Glomerular endothelial cell (primary cell): ENCODE measurements at places on chromosomes 1 and 21. TPM values are rescaled to one million over a fixed set of nuclear protein-coding genes. Genes with fewer than 3 reads are reported as not detected.

DNA sequence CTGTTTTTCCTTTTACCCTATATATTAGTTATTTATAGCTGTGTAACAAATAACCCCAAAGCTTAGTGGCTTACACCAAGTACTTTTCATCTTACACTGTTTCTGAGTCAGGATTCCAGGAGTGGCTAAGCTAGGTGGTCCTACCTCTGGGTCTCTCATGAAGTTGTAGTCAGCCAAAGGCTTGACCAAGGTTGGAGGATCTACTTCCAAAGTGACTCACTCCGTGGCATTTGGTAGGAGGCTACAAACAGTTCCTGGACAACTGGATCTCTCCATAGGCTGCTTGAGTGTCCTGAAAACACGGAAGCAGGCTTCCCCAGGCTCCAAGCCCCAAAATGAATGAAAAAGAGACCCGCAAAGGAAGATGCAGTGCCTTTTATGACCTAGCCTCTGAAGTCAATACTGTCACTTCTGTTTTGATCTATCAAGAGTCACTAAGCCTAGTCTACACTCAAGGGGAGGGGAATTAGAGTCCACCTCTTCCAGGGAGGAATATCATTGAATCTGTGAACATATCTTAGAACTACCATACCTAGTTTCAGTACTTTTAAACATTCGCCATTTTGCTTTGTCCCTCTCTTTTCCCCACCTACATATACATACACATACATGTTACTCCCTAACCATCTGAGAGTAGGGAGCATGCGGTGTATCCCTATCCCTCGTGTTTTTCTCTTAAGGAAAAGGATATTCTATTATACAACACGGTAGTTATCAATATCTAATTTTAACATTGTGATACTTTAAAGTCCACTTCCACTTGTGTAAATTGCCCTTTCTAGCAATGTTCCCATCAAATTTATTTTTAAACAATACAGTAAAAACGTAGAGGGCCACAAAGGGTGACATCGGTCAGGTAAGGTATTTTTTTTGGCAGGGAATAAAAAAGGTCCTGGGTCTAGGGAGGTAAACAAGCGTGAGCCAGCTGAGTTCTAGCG is 67.2 kb downstream of the SLC35A3 start:
- DNase-seq, result no peak

GRCh38 chr1:228064741-228065542 is 17.6 kb upstream of the ARF1 start:
- no peak for DNase-seq

DNA sequence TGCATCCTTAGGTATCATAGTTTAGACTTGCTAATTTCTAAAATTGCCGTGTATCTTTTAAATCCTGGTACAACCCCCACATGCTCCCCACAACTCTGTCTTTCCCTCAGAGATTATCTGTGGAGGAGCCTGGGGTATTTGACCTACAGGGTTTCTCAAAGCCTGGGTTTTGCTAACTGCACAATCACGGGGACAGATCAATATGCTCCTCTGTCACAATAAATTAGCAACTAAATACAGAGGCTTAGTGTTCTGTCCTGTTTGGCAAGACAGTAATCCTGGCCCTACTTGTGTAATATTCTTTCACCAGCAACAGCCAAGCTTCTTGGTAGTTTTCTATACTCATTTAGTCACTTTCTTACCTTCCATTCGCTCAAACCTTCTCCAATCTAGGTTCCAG is 8.5 kb downstream of the ECHDC2 start:
- no peak for DNase-seq

DNA sequence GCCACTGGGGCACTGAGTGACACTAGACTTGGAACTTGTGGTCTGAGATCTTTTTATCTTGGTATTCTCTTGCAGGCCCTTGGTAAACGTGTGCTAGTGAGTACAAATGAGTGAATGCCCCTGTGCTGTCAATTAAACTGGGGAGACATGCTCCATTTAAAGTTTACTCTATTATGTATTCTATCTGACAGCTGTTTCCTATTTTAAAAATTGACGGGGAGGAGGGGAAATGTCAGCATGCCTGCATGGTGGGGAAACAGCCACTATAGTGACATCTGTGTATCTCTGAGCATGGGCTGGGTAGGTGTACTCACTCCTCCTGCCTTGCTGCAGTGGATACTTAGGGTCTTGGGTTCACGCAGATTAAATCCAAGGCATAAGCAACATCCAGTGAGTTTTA is 59.0 kb upstream of the IKBKE start:
- DNase-seq, result no peak

- no peak for DNase-seq
Measured at GRCh38 chr1:35112668-35113067, 33.5 kb downstream of the ZMYM1 start.

DNA sequence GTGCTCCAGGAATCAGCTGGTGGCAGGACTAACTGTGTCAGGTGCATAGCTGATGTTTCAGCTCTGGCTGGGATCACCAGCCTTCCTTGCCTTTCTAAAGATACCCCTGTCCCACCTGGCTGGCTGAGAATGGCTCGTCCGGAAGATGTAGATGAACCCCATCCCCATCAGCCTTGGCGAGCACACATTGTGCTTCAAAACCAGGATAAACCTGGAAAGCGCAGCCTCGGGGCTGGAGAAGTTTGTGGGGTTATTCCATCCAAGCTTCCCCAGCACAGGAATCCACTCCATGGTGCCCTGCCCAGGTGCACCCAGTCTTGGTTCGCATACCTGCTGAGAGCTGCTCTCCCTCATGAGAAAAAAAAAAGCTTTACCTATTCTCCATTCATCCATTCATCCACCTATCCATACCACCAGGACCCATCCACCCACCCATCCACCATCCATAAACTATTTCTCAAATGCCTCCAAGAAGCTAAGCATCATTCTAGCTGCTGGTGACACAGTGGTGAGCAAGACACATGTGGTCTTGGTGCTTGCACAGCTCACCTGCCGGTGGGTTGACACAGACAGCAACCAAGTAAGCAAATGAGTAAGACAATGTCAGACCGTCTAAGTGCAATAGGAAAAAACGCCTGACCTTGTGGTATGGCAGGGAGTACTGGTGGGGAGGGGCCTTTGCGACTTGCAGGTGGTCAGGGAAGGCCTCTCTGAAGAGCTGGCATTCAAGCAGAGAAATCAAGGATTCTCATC is 94.0 kb downstream of the DMRTB1 start:
- DNase-seq, result no peak

- no peak for DNase-seq
Measured at GRCh38 chr1:59154401-59154800, 142.5 kb upstream of the FGGY start.

DNA sequence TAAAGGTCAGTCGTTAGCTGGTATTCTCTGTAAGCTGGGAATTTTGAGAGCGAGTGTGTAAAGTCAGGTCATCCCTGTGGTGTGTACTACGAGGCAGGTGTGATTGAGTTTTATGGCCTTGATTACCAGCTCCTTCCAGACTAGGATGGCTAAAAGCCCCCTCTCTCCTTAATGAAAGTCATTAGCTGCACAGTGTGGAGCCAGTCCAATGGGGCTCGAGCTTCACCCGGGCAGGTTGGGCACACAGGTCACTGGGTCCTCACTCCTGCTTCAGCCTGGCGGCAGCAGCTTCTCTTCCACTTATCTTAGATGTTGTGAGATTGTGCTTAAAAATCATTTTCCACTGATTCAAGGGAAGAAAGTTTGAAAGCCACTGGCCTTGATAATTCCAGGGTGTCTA is 3.0 kb downstream of the DMRTB1 start:
- no peak for DNase-seq

- DNase-seq, result no peak
Measured at GRCh38 chr21:25342816-25343215, 264.5 kb downstream of the MRPL39 start.

GRCh38 chr21:38858026-38858811 is 52.5 kb downstream of the ETS2 start:
- DNase-seq, result no peak

DNA sequence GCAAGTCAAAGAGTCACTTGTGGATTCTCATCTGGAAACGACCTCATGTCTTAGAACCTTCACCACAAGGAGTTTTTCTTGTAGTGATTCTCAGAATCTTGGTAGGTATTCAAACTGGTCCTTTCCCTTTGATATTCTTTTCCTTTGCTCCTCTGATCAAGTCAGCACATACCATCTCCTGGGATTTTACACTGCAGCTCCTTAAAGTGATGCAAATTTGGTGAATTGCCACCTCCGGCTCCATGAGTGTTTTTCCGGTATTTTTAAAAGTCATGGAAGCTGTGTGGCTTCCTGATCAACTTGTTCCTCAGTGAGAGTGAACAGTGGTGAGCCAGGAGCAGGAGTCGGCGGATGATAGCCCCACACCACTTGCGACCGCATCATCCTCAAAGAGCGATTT is 182.1 kb upstream of the DAB1 start:
- no peak for DNase-seq

GRCh38 chr1:160748878-160749269 is 9.8 kb downstream of the SLAMF7 start:
- no peak for DNase-seq

- peak; percentile 27 for DNase-seq
Measured at GRCh38 chr1:183318433-183318832, 99.7 kb downstream of the NMNAT2 start.

- no peak for DNase-seq
Measured at GRCh38 chr21:35479065-35479448, 430.0 kb upstream of the RUNX1 start.

- no peak for DNase-seq
Measured at GRCh38 chr1:104315823-104316222, 566.1 kb downstream of the AMY1C start.

GRCh38 chr1:175597969-175598765 is 145.2 kb downstream of the TNR start:
- DNase-seq, result peak; percentile 66

GRCh38 chr21:40833184-40833583 is 13.8 kb downstream of the DSCAM start:
- DNase-seq, result no peak

GRCh38 chr21:41227357-41228005 is 59.5 kb downstream of the BACE2 start:
- DNase-seq, result no peak

DNA sequence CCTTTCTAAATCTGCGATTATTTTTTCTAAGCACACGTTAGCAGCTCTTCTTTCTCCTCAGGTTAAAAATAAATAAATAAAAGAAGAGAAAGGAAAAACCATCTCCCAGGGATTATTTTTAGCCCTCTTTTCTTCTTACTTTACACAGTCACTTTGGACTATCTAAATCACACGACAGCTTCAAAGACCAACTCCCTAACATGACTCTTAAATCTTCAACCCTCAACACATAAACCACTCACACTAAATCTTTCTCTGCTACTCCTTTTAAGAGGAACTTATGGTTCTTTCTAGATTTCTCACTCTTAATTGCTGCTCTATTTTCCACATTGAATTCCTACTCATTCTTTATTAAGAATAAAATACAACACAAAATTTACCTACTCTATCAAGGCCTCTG is 1095.0 kb upstream of the B3GALT2 start:
- no peak for DNase-seq

DNA sequence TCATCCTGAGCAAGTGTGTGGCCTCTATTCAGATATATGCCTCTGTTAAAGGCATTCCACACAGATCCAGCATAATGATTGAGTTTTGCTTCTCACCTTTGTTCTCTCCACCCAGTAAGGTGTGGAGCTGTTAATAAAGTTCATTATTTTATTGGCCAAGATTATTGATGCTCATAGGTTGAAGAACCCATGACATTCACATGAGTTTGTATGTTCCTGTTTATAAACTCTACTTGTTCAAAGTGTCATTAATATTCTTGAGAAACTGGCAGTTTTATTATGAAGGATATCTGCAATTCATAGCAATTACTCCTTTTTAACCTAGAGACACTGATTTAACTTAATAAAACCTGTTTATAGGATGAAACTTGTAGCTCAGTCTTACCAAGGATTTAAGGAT is 22.0 kb downstream of the IVNS1ABP start:
- no peak for DNase-seq

GRCh38 chr1:151519667-151520066 is 8.5 kb downstream of the CGN start:
- no peak for DNase-seq

- no peak for DNase-seq
Measured at GRCh38 chr1:43217747-43218146, 45.6 kb downstream of the CFAP57 start.

GRCh38 chr21:21238629-21239400 is 240.6 kb downstream of the NCAM2 start:
- DNase-seq, result no peak

GRCh38 chr21:32587120-32587519 is 1.8 kb upstream of the TCP10L start:
- no peak for DNase-seq

The PDZK1IP1 gene
- not detected in 2 replicates for total RNA-seq

The OR2T33 gene
- not detected in 2 replicates for total RNA-seq

The PTPRF gene
- total RNA-seq, result 262 and 345 TPM in 2 replicates

The DCLRE1B gene
- total RNA-seq, result 4.9 and 8.1 TPM in 2 replicates

The CFHR1 gene
- total RNA-seq, result not detected in 2 replicates
